ENCODE measurements at places on chromosomes 7 and 10.

DNA sequence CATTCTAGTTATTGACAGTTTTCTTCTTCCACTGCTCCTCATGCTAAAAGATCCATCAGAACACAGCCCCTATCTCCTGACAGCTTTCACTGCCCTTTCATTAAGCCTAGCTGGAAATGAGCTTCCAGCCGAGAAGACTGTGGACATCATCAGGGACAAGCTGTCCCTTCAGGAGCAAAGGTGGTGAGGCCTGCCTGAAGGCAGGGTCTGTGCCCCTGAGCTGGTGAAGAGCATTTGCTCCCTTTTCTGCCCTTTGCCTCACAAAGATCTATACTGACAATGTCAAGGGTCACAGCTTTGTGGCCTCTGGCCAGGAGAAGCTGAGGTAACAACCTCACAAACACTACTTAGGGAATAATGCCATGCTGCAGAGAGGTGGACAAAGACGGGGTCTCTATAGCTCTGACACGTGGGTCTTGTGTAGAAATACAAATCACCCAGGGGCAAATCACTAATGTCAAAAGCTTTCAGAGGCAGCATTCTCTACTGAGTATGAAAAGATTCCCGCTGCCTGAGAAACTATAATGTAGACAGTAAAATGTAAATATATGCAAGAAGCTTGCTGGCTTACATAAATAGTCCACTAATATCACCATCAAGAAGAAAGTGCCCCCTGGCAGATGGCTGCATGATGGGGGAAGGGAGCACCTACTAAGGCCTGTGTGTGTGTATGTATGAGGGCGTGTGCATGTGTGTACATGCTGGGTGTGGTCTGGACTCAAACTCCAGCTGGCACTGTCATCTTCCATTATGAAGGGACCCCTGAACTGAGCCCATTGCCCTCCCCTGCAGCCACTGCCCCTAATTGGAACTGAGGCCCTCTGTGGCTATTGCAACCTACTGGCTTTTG lies 55.8 kb downstream of the HBP1 start:
- DNase-seq: no peak

- no peak for DNase-seq
Measured at GRCh38 chr10:9243941-9244411, 1189.5 kb downstream of the GATA3 start.

DNA sequence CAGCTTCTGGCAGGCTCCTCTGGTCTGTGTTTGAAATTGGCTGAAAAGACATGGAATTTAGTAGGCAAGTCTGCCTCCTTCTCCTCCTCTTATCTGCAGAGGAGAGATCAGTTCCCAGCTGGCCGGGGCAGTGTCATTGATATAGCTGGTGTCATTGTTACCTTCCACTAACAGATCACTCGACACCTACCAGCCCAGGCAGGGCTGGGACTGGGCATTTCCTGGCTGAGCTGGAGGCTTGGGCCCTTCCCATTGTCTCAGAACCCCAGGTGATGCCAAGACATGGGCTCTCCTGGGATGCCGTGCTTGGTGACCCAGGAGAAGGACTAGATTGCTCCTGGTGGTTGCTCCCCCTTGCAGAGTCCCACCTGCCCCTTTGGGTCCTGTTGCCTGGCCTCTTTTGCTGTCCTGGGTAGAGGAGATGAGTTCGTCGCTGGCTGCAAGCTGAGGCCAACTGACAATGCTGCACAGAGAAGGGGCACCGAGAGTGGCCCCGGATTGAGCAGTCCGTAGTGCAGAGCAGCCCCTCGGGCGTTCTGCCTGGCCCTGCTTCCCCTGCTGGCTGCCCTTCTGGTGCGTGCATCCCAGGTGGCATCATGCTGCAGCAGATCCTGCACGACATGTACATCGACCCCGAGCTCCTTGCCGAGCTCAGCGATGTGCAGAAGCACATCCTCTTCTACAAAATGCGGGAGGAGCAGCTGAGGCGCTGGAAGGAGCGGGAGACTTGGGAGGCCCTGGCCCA lies at the start of gene SH2D4B:
SH2D4B (plus strand) TSS at position 167 of the 745 bp plus-strand sequence; CDS start at position 597, 430 bp downstream.
- DNase-seq: no peak

DNA sequence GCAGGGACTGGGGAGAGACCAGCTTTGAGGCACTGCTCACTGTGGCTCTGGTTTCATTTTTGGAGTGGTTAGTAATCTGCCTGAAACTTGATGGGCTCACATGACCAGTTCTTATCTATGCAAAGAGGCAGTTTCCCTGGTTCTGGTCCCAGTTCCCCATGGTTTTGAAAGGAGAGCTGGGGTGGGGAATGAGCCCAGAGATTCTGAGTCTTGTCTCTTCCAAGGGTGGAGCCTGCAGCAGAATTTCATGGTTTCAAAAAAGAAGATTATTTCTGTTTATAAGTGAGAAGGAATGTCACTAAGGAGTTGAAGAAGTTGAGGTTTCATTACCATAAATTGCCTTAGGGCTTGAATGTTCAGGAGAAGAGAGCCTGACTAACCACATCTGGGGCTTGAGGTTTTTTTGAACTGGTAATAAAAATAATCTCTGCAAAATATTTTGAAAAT lies 190.2 kb upstream of the HABP2 start:
- no peak for DNase-seq

DNA sequence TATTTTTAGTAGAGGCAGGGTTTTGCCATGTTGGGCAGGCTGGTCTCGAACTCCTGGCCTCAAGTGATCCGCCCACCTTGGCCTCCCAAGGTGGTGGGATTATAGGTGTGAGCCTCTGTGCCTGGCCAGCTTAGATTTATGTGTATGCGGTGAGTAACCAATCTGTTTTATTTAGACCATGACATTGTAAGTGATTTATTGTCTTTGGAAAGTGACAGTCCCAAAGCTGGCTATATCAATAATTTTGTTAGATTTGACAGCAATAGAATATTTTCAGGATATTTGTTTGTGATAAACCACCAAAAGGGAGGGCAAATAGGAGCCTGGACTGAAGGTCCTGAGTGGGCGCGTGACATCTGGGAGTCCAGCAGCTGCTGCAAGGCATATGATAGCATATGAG lies 75.7 kb downstream of the XRCC2 start:
- no peak for DNase-seq

All from effector CD8-positive, alpha-beta T cell (primary cell).